ENCODE measurements at places on chromosomes 12 and 14.

DNA sequence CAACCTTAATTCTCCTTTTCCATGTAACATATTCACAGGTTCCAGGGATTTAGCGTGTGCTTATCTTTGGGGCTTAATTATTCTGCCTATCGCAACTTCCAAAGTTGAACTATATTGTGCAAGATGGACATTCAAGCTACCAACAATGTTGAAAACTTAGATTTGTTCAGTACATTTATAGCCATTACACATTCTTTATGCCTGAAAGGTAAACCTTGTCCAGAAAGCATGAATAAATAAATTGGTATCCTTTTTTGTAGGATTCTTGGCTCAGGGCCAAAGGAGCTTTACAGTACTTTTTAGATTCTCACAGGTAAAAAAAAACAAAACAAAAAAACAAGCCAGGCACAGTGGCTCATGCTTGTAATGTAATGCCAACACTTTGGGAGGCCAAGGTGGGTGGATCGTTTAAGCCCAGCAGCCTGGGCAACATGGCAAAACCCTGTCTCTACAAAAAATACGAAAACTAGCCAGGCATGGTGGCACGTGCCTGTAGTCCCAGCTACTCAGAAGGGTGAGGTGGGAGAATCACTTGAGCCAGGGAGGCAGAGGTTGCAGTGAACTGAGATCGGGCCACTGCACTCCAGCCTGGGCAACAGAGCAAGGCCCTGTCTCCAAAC lies 3.3 kb downstream of the C12orf56 start:
- DNase-seq = no peak

DNA sequence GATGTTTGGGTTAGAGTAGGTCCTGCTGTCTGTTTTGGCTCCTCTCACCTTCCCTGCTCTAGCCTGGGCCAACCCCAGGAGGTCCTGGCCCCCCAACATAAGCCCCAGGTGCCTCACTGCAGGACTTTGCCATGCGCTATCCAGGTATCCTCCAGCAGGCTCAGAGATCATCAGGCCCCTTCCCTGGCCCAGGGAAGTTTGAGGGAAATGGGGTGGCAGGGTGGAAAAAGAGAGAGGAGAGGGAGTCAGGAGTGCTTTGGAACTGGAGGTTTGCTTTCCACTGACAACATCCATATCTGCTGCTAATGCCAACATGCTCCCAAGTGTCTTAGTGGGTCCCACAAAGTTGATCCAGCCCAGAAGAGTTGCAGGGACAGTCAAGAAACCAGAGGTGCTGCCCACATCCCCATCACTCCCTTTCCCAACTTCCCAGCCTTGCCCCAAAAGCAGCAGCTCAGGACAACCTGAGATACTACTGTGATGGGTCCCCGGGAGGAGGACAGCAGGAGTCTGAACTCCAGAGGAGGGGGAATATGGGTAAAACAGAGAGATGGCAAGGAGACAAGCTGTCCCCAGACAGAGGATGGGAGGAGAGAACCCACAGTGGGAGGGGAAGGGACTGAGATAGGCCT lies 677 bp downstream of the TNS2 start:
- no peak for DNase-seq

- DNase-seq = no peak
Observed at GRCh38 chr12:129984106-129984505, 80.3 kb upstream of the TMEM132D start.

- DNase-seq = no peak
Observed at GRCh38 chr12:29207120-29207519, 58.0 kb downstream of the FAR2 start.

GRCh38 chr12:52787324-52788191 lies 8.4 kb downstream of the KRT3 start:
- no peak for DNase-seq

DNA sequence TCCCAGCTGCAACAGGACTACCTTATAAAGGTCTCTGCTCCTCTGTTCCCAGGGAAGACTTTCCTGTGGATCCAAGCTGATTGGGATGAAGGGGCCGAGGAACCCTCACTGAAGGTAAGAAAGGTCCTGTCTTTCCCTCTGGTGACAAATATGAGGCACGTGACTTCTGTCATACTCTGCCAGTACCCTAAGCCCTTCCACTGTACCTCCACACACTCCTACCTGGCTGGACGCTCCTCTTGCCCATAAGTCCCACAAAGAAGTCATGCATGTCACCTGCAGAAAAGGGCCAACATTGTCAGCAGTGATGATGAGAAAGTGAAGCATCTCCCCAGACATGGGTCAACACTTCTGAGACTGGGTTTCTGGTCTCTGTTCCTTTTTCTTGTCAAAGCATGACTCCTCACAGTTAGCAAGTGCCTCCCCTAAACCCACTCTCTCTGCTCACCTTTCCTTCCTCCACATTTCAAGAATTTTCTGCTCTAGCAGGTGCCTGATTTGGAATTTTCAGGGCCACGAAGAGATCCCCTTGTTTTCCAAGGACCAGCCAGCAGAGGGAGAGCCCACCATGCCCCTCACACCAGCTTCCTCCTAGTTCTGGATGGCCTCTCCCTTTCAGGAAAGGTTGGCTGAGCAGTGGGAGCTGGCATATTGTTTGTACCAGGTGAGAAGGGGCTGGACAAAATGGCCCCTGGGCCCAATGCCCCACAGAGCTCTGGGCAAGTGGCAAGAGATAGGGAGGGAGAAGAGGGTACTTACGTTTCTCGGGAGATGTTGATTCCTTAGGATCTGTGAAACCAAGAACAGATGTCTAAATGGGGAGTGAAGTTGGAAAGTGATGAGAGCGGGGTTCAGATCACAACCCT lies 3.5 kb downstream of the TAC3 start:
- no peak for DNase-seq

GRCh38 chr12:118645219-118645618 lies 268.9 kb downstream of the SUDS3 start:
- DNase-seq = no peak

- no peak for DNase-seq
Observed at GRCh38 chr12:39401459-39401858, 41.5 kb downstream of the KIF21A start.

GRCh38 chr12:24979976-24980730 lies 31.3 kb upstream of the BCAT1 start:
- DNase-seq = no peak

GRCh38 chr12:43737646-43738045 lies 20.9 kb downstream of the PUS7L start:
- no peak for DNase-seq

GRCh38 chr12:89593233-89593632 lies 67.4 kb upstream of the POC1B start:
- DNase-seq = no peak

DNA sequence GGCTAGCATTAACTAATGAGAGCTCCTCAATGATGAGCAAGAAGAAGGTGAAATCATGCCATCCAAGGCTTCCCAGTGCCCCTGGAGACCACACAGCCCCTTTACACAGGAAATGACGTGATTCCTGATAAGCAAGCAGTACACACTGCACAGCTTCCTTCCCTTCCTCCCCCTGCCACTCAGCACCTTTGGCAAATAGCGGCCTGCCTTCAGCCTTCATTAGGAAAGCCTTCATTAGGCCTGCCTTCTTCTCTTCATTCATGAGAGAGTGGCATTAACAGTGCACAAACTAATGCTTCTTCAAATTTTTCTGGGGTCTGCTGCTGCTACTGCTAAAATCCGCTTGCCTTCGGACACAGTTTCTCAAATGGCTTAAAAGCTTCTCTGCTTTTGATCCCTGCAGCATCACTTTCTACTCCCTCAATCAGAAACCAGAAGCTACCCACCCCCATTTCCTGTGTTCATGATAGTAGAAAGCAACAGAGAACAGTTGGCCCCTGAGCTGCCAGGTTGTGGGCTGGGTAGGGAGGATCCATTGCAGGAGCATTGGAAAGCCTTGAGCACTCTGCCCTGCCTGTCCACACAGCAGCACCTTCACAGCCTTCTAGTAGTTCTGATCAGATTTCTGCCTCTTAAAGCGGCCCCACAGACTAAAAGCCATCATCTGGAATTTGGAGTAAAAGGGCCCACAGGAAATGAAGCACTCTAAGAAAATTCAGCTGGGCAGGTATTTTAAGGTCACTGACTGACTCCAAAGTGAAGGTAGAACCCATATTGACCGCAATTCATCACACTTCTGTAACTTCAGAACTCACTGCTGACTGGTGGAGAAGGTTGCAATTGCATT lies 103.8 kb upstream of the ETV6 start:
- peak; percentile 40 for DNase-seq

DNA sequence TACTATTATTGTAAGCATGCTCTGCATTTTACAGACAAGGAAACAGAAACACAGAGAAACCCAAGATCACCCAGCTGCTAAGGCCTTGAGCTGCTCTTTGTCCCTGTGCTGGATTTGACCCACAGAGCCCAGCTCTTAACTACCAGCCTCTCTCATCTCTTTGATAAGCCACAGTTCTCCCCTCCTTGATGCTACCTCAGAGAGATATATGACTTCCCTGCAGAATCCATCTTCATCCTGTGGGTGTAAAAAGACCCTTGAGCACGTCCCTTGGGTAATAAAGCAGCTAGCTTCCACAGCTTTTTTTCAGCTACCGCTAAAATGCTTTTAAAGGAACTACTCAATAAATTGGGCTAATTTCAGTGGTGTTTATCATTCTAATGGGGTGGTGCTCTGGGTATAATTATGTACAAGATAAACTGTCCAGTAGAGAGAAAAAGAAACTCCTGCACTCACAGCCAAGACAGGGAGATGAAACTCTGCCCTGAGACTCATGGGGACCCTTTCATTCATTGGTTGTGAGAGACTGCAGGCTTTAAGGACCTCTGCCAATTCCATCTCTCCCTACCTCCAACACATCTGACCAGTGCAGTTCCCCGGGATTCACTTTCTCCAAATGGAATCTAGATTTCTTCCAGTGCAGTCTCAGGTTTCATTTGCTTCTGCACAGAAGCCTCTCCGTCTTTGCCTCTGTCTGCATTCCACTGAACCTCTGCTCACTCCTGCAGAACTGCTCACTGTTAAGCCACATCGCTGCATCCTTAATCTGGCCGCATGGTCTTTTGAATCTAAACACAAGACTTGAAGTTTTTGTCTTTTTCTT lies 24.7 kb upstream of the NTF3 start:
- DNase-seq = no peak

GRCh38 chr12:90631591-90632212 lies 323.3 kb downstream of the CCER1 start:
- no peak for DNase-seq

DNA sequence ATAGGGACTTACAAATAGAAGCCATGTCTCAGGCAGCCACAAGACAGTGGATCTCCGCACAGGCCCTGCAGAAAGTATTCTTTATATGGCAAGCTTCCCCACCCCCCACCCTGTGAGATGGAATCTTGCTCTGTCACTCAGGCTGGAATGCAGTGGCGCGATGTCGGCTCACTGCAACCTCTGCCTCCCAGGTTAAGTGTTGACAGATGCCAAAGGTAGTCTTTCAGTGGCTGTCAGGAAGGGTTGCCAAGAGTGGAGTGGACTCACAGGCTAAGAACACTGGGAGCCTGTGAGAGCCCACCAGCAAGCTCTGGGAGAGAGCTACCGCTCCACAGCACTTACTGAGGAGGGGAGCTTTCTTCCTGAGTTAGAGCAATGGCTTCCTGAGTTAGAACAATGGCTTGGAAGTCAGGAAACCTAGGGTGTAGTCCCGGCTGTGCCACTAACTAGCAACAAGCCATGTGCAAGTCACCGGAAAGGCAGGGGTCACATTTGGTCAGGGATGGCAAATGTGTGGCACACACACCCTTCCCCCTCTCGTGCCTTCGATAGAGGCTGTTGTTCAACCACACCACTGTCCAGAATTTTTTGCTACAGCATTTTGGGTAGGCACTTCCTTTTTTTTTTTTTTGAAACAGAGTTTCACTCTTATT lies 2.6 kb downstream of the RNASE1 start:
- DNase-seq = no peak

GRCh38 chr12:29547864-29548263 lies 50.4 kb upstream of the OVCH1 start:
- DNase-seq = no peak

DNA sequence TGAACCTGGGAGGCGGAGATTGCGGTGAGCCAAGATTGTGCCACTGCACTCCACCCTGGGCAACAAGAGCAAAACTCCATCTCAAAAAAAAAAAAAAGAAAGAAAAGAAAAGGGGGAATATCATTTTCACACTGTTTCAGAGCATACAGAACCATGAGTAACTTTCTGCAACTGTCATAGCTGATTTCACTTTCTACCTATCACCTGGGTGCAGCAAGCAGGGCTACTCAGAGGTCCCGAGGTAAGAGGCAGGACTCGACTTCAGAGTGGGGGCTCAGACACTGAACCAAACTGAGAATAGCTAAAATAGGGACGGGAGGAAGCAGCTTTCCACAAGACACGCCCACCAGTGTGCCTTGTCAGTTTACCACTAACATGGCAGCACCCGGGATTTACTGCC lies 29.8 kb downstream of the OR10P1 start:
- DNase-seq = no peak

DNA sequence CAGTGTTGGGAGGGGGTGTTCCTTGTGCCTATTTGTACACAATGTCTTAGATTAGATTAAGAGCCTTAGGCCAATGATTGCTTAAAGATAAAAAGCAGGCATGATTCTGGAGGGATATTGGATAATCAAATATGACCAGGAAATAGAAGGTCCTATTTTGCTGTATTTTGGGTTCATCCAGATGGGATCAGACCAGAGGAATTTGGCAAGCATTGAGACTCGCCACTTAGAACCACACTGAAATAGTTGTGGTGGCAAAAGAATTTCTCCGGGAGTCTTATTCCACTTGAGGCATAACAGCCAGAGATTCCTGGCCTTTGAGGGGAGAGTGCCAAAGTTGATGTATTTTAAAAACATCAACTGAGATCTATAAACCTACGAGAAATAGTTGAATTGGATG lies 327.2 kb downstream of the RAD51B start:
- no peak for DNase-seq

- no peak for DNase-seq
Observed at GRCh38 chr12:87820524-87821202, 208.5 kb downstream of the C12orf50 start.

- no peak for DNase-seq
Observed at GRCh38 chr14:23365732-23366425, 907 bp upstream of the EFS start.

DNA sequence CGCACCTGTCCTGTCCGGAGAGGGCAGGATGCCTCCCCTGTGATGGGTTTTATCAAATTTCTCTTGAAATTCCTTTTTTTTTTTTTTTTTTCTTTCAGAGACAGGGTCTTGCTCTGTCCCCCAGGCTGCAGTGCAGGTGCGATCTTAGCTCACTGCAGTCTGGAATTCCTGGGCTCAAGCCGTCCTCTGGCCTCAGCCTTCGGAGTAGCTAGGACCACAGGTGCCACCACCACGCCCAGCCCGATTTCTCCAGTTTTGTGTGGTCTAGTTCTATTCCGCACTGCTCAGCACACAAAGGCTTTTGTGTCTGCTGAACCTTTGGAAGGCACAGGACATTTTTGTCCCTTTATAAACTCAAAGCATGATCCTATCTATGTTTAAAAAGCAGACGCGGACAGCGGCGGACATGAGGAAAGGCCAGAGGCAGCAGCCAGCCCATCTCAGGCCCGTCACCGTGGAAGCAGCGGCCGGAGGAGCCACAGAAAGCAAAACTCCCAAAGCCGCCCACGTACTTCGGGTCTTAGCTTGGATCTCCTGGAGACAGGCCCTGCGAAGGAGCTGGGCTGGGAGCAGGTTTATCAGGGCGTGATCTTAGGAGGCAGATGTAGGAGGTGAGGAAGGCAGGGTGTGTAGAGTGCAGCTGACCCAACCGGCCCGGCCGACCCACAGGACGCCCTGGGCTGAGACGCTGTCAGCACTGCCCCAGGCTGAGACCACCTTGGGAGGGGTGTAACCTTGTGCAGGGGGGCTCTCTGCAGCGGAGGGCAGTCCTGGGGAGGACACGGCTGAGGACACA lies 30.9 kb upstream of the FBRSL1 start:
- no peak for DNase-seq

GRCh38 chr12:52254180-52254964 lies 20.1 kb upstream of the KRT86 start:
- DNase-seq = no peak
